ENCODE measurements at places on chromosomes 4 and X.

DNA sequence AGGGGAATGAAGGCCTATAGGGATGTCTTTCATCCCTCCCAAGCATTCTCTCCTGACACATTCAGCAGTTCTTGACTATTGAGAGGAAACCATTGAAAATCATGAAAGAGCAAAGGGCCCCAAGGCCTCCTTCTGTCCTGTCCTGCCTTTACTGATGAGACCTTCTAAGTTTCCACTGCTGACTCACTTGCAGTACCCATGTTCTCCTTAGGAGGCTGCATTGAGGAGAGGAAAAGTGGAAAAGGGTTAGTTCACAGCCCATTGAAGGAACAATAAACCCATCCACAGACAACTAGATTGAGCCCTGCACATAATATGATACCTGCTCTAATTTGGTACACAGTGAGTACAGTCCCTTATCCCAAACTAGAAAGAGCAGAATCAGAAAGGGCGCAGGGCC lies 115.1 kb upstream of the PNPLA4 start:
- DNase-seq: no peak

DNA sequence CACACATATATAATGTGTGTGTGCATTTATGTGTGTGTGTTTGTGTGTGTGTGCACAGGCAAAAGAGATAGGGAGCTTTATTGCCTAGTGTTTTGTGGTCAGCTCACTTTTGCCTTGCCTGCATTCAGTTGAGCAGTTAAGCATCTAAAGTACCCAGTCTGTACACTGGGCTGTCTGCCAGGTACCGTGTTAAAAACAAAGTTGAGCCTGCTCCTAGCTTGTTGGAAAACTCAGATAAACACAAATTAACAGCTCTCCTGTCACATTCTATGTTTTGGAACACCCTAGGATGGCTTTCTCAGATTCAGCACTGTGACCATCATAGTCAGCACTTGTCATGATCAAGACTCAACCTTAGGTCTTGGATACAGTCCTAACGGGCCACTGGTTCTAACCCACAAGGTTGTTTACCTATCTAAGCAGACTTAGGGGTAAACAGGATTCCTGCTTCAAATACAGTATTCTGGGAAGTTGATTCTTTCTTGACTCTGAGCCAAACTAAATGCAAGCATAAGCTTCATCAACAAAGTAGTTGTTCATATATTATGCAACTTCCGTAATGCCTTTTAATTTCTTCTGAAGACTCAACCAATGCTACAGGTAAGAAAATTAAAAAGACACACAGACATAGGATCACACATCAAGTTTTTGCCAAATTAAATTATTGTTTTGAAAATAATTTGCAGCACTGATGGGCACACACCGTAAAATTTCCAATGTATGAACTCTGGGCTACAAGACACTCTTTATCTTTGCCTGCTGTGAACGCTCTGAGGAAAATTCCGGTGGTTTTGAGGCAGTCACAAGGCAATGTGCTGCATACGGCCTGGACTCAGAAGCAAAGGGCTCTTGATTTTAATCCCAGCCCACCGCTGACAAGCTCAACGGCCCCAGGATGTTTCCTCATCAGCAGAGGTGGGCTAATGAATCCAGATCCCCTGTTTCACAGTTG lies 11.3 kb upstream of the CD99 start:
- DNase-seq: peak; percentile 91

- no peak for DNase-seq
Measured at GRCh38 chr4:148263802-148264201, 178.4 kb downstream of the NR3C2 start.

DNA sequence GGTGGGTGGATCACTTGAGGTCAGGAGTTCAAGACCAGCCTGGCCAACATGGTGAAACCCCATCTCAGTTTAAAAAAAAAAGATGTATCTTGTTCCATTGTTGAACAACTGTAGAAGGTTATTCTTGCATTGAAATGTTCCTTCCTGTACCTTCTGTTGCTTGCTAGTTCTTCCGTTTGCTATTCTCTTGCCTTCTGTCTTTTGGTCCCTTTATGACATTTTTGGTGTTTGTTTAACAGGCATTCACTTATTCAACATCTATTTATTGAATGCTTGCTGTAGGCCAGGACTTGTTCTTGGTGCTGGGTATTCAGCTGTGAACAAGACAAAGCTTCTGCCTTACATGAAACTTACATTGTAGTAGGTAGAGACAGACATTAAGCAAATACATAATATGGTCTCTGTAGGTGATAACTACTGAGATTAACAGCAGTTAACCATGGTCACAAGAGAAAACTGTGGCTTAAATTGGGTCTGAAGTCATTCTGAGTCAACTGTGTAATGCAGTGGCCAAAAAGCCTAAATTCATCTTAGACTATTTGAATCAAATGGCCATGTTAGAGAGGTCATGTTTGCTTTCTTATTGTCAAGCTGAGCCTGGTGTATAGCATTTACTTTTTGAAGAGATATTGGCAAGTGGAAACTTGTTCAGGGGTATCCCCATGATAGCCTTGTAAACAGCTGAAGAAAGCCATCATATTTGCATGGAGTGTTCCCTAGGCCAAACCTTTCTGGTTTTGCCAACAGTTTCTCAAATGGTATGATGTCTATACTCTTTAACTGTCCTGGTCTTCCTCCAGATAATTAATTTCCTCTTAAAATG lies 35.6 kb downstream of the GAB1 start:
- no peak for DNase-seq

- DNase-seq: no peak
Measured at GRCh38 chr4:125322366-125322730, 7.6 kb downstream of the FAT4 start.

DNA sequence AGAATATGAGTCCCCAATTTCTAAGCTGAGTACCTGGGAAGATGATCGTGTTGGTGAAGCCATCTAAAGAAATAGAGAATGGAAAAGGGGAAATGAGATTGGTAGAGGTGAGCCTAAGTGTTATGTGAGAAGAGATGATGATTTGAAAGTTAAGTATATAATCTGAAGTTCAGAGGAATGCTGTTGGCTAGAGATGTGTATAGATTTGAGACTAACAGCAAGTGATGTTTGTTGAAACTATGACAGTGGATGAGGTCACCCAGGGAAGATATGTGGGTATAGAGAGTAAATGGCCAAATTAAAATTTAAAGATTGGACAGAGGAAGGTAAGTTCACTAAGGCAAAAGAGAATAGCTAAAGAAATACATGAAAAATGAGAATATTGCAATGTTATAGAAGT lies 324.2 kb downstream of the MAPK10 start:
- DNase-seq: no peak

- DNase-seq: no peak
Measured at GRCh38 chrX:19827088-19827487, 60.3 kb downstream of the SH3KBP1 start.

- no peak for DNase-seq
Measured at GRCh38 chr4:8132947-8133705, 25.5 kb downstream of the ABLIM2 start.

GRCh38 chrX:16429406-16429805 lies 220.6 kb upstream of the S100G start:
- no peak for DNase-seq

- DNase-seq: no peak
Measured at GRCh38 chrX:133415276-133416105, at the start of gene GPC4. Gene GPC4, minus strand, starts transcription at chrX:133415489. Its CDS starts 524 bp downstream, at chrX:133414965.

DNA sequence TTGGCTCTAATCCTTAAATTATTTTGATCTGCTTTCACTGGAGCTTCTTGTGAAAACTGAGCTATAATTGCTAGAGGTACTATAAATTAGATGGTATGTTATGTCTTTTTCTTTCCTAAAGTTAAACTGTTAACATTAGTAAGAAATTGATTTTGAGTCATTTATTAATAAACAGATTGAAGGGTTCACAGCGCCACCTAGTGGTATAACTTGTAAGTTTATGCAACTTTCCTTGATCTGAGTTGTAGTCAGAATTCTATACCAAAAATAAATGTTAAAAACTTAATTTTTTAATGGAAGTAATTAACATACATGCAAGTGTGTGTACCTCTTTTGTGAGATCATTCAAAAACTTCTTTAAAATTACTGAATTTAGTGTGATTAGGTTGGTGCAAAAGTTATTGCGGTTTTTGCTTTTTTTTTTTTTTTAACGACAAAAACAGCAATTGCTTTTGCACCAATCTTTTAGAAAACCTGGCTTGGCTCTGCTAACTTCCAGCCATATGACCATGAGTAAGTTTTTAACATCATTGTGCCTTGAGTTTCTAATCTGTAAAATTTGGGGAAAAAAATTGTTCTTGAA lies 151.5 kb downstream of the CENPC start:
- DNase-seq: peak; percentile 32

DNA sequence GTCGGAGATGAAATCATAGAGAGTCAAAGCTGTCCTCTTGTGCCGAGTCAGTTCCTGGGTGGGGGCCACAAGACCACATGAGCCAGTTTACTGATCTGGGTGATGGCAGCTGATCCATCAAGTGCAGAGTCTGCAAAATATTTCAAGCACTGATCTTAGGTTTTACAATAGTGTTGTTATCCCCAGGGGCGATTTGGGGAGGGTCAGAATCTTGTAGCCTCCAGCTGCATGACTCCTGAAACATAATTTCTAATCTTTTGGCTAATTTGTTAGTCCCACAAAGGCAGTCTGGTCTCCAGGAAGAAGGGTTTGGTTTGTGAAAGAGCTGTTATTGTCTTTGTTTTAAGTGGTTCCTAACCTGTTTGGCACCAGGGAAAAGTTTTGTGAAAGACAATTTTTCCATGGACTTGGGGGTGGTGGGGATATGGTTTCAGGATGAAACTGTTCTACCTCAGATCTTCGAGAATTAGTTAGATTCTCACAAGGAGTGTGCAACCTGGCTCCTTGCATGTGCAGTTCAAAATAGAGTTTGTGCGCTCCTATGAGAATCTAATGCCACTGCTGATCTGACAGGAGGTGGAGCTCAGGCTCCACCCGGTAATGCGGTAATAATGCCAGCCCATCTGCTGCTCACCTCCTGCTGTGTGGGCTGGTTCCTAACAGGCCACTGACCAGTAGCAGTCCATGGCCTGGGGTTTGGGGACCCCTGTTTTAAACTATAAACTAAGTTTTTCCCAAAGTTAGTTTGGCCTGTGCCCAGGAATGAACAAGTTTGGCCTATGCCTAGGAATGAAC lies 29.2 kb downstream of the METAP1 start:
- no peak for DNase-seq

DNA sequence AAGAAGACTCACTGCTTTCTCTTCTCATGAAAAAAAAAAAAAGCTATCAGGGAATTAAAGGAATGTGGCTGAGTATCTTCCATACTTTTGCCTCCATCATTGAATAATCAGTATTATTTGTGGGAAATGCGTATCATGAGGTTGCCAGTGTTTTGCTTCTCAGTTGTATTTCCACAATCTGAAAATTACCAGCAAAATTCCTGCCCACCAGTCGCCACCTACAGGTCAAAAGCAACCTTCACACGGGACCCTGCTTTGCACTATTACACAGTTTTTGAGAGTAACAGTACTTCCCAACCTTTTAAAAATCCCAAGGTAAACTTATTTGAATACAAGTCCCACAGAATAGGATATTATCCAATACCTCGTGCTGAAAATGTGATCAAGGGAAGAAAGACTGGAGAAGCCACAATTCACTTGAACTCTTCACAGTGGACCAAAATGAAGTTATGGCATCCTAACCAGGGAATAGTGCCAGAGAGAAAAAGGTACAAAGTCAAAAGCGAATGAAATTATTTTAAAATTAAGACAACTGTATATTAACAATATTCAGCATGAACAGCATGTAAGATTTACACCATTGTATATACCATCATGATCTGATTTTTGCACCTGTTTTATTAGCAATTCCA lies 30.4 kb downstream of the PGRMC1 start:
- peak; percentile 3 for DNase-seq

DNA sequence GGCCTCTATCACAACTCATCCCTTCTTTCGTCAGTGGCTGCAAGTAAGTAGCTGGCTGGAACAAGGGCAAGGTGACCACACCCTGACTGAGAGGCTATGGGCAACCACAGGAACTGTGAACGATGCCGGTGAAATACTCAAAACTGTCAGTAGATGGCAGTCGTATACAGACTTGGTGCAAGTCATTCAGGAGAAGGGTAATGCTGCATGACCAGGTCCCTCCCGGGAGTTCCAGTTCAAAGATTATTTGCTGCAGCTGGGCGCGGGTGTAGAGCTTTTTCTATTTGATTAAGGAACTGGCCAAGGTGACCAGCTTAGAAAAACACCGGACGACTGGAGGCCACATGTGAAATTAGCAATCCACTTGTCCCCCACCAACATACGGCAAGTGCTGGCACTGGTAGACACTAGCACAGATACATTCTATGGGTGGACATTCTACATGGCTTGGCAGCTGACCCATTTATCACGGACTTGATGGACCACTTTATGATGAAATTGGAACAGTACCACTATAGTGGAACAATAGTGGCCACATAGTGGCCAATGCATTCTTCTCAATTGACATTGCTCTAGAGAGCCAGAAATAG lies 726.6 kb downstream of the TRAM1L1 start:
- DNase-seq: peak; percentile 71

GRCh38 chr4:161926033-161926828 lies 237.6 kb downstream of the FSTL5 start:
- DNase-seq: no peak

DNA sequence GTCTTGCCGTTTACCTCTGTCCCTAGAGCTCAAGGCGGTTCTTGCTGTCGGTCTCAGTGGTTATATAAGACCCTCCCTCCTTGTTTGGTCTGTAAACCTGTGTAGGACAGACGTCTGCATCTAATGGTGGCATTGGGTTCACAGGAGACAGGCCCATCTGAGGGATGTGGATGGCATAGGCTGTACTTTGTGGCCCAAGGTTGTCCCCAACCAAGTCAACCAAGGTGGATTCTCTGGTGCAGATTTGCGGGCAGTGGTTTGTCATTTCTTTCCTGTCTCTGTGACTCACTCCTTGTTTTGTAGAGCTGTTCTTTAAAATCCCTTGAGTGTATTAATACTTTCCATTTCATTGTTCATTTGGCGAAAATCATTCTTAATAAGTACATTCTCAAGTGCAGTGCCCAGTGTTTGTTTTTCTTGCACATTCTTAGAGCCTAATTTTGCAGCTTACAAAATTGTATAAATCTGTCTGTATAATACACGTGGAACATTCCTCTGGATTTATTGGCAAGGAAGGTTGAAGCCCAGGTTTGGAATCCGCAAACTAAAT lies 68.0 kb upstream of the TLR2 start:
- DNase-seq: no peak

DNA sequence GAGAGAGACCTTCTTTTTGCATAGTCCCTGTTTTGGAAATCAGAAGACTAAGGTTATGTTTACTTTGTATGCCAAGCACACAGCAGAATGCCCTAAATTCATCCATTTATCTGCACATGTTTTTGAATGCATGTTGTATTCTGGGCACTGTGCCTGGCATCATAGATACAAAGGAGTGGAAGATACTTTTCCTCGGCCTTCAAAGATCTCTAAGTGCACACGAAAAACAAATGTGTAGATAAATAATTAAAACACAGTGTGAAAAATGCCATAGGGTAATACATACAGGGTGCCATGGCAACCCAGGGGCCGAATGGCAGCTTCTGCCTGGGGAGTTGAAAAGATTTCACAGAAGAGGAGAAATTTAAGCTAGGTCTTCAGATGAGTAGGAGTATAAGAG lies 390.6 kb upstream of the ATOH1 start:
- no peak for DNase-seq

DNA sequence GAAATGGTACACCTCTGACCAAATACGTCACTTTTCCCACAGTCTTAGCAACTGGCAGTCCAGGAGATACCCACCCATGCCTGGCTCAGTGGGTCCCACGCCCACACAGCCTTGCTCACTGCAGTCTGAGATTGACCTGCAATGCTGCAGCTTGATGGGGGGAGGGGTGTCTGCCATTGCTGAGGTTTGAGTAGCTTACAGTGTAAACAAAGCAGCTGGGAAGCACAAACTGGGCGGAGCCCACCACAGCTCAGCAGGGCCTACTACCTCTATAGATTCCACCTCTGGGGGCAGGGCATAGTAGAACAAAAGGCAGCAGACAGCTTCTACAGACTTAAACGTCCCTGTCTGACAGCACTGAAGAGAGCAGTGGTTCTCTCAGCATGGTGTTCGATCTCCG lies 52.7 kb downstream of the AMER1 start:
- no peak for DNase-seq

All from foreskin melanocyte (primary cell).